SHP77 (cell line): ENCODE measurements at places on chromosomes 1 and 21.

- peak; percentile 38 for DNase-seq
These were observed 248.4 kb downstream of the DENND1B start for GRCh38 chr1:197526736-197527371.

DNA sequence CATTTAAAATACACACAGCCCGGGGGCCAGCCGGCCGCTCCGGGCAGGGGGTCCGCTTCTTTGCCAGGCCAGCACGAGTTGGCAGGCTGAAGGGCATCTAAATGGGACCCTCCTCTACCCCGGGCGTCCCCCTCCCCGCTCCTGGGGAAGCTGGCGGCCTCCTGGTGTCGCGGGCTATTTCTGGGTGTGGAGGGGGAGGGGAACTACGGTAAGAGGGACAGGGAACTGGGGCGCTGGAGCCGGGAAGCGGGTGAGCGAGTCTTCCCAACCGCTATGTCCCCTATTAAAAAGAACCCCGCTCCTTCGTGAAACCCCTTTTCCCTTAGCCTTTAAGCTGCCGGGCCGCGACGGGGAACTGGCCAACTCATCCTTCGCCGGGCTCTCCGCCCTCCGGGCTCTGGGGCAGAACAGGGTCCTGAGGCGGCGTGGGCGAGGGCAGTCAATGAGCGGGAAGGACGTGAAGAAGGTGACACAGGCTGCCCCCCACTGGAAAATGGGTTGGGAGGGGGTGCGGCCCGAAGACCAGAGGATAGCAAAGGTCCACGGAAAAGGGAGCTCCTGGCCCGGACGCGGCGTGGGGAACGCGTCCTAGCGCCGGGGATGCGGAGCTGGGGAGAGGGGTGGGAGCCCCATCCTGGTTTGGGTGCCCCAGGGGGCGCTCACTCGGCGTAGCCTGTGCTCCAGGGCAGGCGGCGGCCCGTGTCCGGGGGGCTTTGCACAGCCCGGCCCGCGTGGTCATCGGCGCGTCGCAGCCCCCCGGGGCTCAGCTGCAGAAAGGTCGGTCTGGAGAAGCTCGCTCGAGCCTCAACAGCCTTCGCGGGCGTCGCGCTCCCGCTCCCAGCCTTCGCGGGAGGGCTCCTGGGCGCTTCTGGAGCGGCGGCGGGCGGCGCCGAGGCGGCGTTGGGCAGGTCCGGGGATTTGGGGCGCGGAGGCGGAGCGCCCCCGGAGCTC, 544 bp downstream of the PPM1J start:
- DNase-seq, result no peak

GRCh38 chr21:39788383-39788782, 43.4 kb downstream of the IGSF5 start:
- peak; percentile 83 for DNase-seq

GRCh38 chr1:11944358-11944931, 9.9 kb downstream of the PLOD1 start:
- DNase-seq, result peak; percentile 65

- no peak for DNase-seq
These were observed 195.4 kb upstream of the C1orf174 start for GRCh38 chr1:4095433-4095971.

DNA sequence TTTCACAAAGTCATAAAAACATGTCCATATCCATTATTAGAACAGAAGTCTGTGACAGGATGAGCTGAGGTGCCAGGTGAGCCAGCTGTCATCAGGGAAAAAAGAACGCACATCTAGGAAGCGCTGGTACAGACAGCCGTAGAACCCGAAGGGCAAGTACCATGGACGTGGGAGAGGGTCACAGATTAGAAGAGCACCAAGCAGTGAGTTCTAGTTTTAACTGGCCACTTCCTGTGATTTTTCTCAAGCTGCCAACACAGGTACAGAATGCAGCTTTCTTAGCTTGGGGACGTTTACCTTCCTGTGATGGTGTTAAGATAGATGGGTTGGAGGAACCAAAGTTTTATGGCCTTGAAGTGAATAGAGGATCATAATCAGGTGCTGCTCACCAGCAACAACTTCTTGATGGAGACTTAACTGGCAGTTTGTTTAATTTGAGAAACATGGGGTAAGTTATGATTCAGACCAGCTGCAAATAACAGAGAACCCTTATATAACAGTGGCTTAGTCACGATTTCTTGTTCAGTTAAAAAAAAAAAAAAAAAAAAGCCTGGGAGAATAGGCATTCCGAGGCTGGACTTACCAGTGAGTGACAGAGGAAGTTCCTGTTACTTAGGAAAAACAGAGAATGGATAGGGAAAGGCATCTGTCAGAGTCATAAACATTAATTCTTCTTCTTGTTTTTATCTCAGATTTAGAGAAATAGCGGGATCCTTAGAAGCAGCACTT, 30.9 kb downstream of the AGT start:
- no peak for DNase-seq

DNA sequence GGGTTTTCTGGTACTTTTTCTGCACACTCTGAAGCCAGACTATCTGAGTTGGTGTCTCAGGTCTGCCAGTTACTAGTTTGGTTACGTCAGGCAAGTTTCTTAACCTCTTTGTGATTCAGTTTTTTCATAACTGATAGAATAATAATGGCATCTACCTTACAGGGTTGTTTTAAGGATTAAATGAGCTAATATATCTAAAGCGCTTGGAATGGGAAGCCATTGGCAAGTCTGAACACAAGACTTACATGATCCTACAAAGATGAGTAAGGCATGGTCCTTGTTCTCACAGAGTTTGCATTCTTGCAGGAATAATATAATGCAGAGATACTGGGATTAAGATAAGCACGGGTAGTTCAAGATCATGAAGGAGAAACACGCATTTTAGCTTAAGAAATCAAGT, 9.2 kb upstream of the DENND2D start:
- DNase-seq, result no peak

GRCh38 chr1:86471291-86471690, 2.6 kb downstream of the CLCA1 start:
- DNase-seq, result no peak

GRCh38 chr1:217322834-217323233, 308.1 kb downstream of the GPATCH2 start:
- no peak for DNase-seq

- no peak for DNase-seq
These were observed 45.7 kb upstream of the DISC1 start for GRCh38 chr1:231580874-231581273.

GRCh38 chr1:230188826-230189225, 121.8 kb downstream of the GALNT2 start:
- DNase-seq, result peak; percentile 88

- no peak for DNase-seq
These were observed 219.0 kb upstream of the POU3F1 start for GRCh38 chr1:38265293-38266196.

- DNase-seq, result no peak
These were observed 23.6 kb downstream of the LAMC2 start for GRCh38 chr1:183209533-183210158.

- DNase-seq, result no peak
These were observed 28.8 kb upstream of the TSPAN2 start for GRCh38 chr1:115118086-115118485.

DNA sequence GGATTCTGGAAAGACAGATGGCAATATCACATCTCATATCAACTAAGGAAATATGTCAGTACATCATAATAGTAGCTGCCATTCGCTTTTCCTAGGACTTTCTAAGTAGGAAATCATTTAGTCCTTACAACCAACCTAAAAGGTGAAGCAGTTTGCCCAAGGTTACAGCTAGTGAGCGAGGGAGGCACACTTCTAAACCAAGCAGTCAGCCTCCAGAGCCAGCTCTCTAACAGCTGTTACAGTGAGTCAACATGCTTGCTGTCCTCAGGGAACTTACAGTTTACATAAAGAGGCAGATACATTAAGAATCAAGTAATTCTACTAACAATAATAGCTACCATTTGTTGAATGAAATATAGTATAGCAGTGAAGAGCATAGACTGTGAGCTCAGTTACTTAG, 57.1 kb downstream of the GIPC2 start:
- DNase-seq, result no peak

DNA sequence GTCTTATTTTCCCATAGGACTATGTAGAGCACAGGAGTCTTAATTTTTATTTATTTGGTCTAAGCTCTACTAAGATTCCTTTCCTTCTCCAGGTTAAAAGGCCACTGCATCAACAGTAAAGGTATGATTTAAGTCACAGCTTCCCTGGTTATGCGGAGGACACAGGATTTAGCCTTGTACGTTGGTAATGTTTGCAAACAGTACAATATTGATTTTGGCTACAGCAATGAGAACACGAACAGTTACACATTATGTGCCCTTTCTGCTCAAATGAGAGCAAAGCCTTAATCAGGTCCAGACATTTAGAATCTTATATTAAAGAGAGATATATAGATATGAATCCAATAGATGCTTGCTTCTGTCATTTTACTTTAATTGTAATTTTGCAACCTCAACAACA, 264.0 kb downstream of the NUF2 start:
- no peak for DNase-seq

GRCh38 chr21:18157406-18157805, 87.2 kb upstream of the CHODL start:
- DNase-seq, result no peak

DNA sequence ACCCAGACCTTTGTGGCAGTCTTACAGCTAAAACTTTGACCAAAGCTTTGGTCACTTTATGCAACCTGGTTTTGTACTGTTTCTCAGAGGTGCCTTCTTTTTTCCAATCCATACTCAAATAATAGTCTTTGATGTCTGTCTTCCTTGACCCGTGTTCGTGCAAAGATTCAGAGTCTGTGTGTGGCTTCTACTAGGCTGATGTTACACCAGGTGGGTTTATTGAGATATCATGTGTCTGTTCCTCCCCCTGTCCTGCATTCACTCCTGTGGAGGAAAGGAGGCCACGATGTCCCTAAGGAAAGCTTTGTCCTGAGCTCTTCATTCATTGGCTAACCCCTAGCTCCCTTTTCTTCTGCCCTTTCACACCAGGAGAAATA, 15.0 kb upstream of the IKBKE start:
- no peak for DNase-seq

- no peak for DNase-seq
These were observed 1.0 kb downstream of the GALNT2 start for GRCh38 chr1:230067871-230068620.
